ENCODE measurements at places on chromosomes 16 and 17.

GRCh38 chr17:63694950-63695773 is 4.8 kb downstream of the LIMD2 start:
- DNase-seq, result no peak

DNA sequence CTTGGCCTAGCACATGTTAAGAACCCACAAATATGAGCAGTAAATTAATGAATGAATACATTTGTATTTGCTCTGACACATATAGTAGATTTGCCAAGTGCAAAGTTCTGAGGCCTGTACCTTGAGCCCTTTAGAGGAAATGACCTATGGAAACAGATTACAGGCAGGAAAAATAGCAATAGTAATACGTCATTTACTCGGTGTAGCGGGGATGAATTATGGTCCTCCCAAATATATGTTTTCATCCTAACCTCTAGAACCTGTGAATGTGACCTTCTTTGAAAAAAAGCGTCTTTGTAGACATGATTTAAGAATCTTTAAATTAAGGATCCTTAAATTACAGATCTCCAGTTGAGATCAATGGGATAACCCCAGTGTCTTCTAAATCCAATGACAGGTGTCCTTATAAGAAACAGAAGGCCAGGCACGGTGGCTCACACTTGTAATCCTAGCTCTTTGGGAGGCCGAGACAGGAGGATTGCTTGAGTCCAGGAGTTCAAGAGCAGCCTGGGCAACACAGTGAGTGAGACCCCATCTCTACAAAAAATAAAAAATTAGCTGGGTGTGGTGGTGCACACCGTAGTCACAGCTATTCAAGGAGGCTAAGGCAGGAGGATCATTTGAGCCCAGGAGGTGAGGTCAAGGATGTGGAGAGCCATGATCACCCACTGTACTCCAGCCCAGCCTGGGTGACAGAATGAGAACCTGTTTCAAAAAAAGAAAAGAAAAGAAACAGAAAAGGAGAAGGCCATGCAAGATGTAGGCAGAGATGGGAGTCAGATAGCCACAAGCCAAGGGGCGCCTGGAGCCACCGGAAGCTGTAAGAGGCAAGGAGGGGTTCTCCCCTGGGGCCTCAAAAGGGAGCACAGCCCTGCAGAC is 5.1 kb upstream of the ITPRIPL2 start:
- no peak for DNase-seq

DNA sequence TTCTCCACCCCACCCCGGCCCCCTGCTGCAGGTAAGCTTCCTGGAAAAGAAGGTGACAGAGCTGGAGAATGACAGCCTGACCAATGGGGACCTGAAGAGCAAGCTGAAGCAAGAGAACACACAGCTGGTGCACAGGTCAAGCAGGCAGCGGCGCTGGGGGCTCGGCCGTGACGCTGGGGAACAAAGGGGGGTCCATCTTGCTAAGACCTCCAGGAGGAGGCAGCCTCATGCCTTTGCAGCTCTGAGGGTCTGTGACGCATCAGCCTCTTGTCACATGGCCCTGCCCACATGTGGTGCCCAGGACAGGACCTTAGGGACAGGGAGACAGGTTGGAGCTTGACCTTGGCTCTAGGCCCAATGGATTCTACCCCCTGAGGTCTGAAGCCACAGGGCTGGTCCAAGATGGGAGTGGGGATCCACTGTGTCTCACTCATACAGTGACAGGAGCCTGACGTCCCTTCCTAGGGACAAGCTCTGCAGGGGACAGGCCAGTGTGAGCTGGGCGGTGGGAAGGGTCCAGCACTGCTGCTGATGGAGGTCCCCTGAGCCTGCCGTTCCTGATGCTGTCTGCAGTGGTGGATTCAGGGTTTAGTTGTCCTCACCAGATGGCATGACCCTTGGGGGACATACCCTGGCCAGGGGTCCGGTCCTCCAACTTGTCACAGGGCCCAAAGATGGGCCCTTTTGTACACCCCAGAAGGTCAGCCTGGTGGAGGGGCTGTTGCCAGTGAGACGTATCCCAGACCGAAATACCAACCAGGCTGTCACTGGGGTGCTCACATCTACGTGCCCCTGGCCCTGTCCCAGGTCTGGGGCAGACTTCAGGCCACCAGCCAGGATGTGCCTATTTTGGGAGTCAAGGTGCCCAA is 132.6 kb downstream of the RAB11FIP4 start:
- DNase-seq, result no peak

GRCh38 chr16:1461146-1461545 is 13.7 kb downstream of the CLCN7 start:
- no peak for DNase-seq

DNA sequence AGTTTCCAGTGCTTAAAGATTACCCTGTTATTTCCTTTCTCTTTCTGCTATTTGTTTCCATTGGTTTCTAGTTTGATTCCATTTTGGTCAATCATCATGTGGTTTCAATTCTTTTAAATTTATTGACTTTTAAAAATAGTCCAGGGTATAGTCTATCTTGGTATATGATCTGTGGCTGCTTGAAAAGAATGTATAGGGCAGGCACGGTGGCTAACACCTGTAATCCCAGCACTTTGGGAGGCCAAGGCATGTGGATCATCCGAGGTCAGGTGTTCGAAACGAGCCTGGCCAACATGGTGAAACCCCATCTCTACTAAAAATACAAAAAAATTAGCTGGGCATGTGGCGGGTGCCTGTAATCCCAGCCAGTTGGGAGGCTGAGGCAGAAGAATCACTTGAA is 34.5 kb upstream of the NACA2 start:
- DNase-seq, result no peak

GRCh38 chr17:69960755-69961154 is 114.3 kb upstream of the KCNJ16 start:
- no peak for DNase-seq

GRCh38 chr16:592518-593306 is 2.8 kb downstream of the RAB40C start:
- peak; percentile 43 for DNase-seq

DNA sequence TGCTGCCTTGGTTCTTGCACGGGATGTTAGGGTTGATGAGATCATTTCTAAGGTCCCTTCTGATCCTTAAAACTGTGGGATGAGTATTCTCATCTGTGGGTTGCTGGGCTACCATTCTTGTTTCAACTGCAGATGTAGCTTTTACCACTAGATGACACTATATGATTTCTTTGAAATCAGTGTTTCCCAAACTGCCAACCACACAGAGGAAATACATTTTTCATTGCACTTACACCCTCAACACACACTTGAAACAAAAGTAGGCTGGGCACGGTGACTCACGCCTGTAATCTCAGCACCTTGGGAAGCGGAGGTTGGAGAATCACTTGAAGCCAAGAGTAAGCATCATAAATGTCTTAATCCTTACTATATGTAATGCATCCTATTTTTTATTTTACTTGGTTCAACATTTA is 15.3 kb downstream of the LCMT1 start:
- peak; percentile 77 for DNase-seq

DNA sequence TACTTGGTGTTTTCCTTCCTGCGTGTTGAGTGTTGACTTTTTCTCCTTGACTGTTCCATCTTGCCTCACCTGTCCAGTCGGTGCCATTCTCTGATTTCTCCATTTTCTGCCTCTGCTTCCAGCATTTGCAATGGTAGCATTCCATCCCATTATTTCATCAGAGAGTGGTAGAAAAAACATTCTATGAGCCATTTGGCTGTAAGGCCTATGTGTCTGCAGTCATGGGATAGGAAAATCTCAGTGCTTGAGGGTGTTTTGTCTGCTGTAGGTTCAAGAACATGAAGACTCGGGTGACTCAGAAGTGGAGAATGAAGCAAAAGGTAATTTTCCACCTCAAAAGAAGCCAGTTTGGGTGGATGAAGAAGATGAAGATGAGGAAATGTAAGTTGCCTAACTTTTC is 2.7 kb downstream of the UTP18 start:
- peak; percentile 31 for DNase-seq

- peak; percentile 4 for DNase-seq
These were observed at the start of gene MYL4 for GRCh38 chr17:47208744-47209488. Gene MYL4 (plus strand): TSS chr17:47209348. CDS start chr17:47209423, 75 bp downstream.
